ENCODE measurements at places on chromosomes 1 and 21.
A peak's percentile ranks its signal among the peaks of the same experiment; 100 is the strongest.

DNA sequence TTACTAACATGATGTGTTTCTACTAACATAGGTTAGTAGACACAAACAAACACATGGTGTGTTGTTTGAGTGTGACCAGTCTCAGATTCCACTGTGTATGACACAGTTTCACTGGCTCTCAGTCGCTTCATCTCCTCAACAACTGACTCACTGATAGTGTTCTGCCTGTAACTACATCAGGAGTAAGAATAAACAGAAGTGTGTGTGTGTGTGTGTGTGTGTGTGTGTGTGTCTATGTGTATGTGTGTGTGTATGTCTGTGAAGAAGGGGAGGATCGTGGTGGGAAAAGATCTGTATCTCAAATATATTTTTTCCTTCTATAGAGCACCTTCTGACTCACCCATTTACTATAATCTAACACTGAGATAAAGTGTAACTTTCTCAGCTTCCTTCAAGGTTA lies 391.0 kb downstream of the PTPRC start:
- no peak for DNase-seq

- no peak for DNase-seq
These were observed 60.3 kb downstream of the CD46 start for GRCh38 chr1:207811920-207812720.

DNA sequence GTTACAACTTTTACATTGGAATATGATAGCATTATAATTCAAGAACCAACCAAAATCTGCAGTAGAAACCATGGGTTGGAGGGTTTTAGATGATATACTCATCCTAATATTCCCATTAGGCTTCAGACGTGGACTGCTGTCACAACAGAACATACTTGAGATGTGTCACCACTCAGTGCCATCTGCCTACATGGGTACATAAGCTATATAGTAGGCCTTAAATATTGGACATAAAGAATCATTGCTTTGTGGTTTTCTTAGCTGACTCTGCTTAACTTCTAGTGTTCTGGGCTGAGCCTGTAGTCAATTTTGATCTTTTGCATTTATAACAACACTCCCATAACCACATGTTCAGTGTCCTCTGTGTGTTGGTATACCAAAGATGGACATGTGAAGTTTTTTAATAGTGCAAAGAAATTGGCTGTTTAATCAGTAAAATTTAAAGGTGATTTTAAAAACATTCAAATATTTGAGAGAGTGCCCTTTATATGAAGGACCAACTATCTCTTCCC lies 14.2 kb downstream of the RAP1A start:
- DNase-seq = no peak

DNA sequence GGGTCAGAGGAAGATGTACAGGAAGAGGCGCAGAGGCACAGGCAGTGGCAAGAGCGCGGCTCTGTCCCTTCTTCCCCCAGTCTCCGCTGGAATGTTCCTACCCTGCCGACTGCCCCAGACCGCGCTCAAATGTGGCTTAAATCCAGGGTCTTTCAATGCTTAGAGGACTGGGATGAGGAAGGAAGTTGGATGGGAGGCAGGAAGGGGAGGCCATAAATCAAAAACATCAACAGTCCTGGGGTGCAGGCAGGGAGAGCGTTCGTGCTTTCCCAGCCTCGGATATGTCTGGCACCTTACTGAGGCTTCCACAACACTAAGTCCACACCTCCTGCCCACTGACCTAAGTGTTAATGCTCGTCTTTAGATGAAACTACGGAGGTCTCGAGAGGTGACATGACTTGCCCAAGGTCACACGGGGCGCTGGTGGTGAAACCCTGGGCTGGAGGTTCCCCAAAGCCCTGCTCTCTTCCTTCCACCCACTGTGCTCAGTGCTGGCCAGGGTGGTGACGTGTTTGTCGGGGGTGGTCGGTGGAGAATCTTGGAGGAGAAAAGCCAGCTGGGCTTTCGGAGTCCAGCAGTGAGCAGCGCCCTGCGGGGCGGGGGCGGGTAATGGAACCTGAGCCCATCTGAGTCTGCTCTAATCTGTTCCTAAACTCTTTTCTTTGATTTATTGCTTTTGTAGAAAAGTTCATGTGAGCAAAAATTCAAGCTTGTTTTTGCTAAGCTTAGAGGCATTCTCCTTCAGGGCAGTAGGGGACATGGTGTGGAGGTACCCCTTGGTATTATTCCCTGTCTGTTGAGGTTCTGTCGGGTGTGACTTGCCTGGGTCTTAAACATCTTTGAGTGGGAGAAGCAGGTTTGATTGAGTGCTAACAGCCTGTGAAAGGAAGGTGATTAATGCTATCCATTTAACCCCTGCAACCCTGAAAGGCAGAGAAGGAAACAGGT lies 708 bp downstream of the CDA start:
- DNase-seq = no peak

DNA sequence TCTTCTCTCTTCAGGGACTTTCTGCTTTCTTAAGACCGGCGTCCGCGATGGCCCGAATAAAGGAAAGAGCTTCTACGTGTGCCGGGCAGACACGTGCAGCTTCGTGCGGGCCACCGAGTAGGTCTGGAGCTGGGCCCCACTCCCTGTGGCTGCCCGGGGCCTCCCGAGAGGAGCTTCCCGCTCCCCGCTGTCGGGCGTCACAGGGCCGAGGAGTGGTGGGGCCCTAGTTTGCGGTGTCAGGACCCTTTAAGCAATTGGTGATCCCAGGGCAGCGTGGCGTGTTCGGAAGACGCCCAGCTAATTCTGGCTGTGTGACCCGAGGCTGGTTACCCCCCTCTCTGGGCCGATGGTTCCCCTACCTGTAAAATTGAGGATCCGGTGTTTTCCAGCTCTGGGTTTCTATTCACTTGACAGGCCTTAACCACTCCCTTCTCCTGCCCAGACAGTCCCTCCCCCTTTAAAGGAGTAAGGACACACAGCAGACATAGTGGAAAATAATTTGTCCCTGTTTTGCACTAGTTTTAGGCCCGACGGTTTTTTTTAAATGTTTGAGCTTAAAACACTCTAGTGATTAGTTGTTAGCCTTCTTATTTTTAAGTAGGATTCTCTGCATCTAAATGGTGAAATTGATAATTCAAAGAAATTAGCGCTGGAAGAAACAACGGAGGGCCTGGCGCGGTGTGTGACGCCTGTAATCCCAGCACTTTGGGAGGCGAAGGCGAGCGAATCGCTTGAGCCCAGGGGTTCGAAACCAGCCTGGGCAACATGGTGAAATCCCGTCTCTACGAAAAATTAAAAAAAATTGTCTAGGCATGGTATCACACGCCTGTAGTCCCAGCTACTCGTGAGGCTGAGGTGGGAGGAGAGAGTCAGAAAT lies 553 bp downstream of the TTF2 start:
- DNase-seq = peak; percentile 24
